Peyer's patch (tissue), 4 donors: ENCODE measurements at places on chromosomes 3 and 15. TPM values are rescaled to one million over a fixed set of nuclear protein-coding genes. Genes with fewer than 3 reads are reported as not detected.
A peak's percentile ranks its signal among the peaks of the same experiment; 100 is the strongest.

DNA sequence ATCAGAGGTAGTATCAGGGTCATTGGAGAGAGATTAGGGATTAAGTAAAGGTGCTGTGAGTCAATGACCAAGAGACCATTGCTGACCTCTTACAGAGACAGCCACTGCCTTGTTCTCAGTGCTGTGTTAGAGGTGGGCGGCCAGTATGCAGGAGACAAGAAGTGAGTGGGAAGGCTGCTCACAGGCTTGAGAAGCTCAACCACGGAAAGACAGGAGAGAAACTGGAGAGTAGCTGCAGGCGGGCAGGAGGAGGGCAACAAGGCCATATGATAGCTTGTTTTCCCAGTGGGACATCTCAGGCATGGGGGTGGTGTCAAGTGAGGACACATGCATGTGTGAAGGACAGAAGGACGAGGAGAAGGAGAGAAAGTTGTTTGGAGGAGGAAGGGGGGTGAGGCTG lies 237.3 kb downstream of the PDCD6IP start:
- H3K36me3 ChIP-seq: no peaks in the 10 kb centered on the region
- no peak for DNase-seq
- H3K4me1 ChIP-seq: no peaks in the 10 kb centered on the region
- no peaks in the 10 kb centered on the region for H3K27me3 ChIP-seq
- no peak overlapping the region for H3K27ac ChIP-seq
- no peak overlapping the region for H3K4me3 ChIP-seq

The CYP11A1 gene
- total RNA-seq: 6.6 TPM

The BUB1B gene
- total RNA-seq: 14.2 TPM

GRCh38 chr15:66858423-66859207 lies 156.6 kb downstream of the SMAD6 start:
- DNase-seq: no peak
- no peaks in the 10 kb centered on the region for H3K36me3 ChIP-seq
- H3K27me3 ChIP-seq: no peaks in the 10 kb centered on the region
- no peak overlapping the region for H3K27ac ChIP-seq
- H3K4me1 ChIP-seq: no peaks in the 10 kb centered on the region
- H3K4me3 ChIP-seq: no peak overlapping the region

The LYZL4 gene
- total RNA-seq: not detected

The ACSBG1 gene
- total RNA-seq: not detected

- no peak overlapping the region for H3K4me3 ChIP-seq
- H3K27me3 ChIP-seq: no peaks in the 10 kb centered on the region
- H3K36me3 ChIP-seq: peaks cover 9% of the 10 kb centered on the region
- DNase-seq: no peak
- H3K4me1 ChIP-seq: no peaks in the 10 kb centered on the region
These were observed 102.8 kb downstream of the RFTN1 start for GRCh38 chr3:16410659-16411058.

DNA sequence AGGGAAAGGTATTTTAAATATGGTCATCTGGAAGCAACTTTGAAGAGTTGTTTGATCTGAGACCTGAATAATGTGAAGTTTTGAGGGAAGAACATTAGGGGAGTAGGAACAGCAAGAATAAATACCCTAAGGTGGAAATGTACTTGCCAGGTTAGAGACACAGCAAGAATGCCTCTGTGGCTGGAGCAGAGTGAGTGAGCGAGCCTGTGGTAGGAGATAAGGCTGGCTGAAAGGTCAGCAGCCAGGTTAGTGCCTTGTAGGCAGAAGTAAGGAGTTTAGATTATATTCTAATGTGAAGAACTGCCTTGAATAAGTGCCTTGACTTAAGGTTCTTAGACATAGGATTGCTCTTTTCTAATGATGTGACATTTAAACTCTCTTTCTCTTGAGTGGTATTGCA lies 18.3 kb downstream of the LRRC49 start:
- H3K27me3 ChIP-seq: no peaks in the 10 kb centered on the region
- H3K4me3 ChIP-seq: no peak overlapping the region
- no peaks in the 10 kb centered on the region for H3K4me1 ChIP-seq
- no peak for DNase-seq
- no peak overlapping the region for H3K27ac ChIP-seq

- DNase-seq: no peak
- peak overlapping the region; percentile 99 for H3K4me3 ChIP-seq
- H3K27ac ChIP-seq: peak overlapping the region; percentile 88
- no peaks in the 10 kb centered on the region for H3K27me3 ChIP-seq
- H3K4me1 ChIP-seq: peaks cover 17% of the 10 kb centered on the region
- H3K36me3 ChIP-seq: no peaks in the 10 kb centered on the region
These were observed 728 bp downstream of the EIF2B5 start for GRCh38 chr3:184135911-184136260.

The CLDN11 gene
- total RNA-seq: 4.1 TPM

DNA sequence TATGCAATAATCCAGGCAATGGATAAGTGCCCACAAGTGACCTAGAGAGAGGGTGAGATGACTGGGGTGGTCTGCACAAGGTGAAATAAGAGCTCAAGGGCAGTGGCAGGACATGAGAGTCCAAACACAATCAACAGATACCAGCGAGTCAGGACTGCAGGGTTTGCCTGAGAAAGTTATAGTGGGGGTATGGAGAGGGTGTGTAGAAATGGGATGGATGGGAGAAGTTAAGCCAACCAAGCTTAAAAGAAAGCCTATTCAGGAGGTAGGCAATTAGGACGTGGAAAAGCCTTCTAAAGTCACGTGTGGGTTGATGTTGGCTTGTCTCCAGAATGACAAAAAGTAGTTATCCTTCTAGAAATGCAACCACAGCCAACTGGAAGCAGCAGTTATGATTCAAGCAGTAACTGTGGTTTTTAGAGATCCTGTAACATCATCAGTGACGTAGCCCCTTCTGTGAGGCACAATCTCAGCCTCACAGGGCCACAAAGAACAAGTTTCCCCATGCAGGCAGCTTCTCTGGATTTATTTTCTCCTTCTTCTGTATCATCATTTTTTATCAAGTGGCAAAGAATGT lies 56.1 kb downstream of the FAM174B start:
- no peak overlapping the region for H3K4me3 ChIP-seq
- no peaks in the 10 kb centered on the region for H3K27me3 ChIP-seq
- peak; percentile 2 for DNase-seq
- H3K4me1 ChIP-seq: no peaks in the 10 kb centered on the region
- H3K27ac ChIP-seq: no peak overlapping the region

DNA sequence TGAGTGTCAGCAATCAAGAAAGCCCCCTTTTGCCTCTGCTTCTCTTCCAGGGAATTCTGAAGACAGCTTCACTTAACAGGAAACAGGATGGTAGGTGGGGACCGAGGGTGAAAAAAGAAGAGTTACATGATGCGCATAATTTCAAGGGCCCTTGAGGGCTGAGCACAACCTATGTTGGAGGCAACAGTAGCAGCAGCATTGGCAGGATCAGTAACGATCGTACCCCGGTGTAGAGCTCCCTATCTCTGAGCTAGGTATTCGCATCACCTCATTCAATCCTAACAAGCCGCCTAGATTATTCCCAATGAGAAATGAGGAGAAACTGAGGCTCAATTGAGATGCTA lies 432 bp upstream of the RAD54L2 start:
- no peaks in the 10 kb centered on the region for H3K36me3 ChIP-seq
- no peak for DNase-seq
- H3K27ac ChIP-seq: peak overlapping the region; percentile 84
- H3K4me3 ChIP-seq: peak overlapping the region; percentile 87

DNA sequence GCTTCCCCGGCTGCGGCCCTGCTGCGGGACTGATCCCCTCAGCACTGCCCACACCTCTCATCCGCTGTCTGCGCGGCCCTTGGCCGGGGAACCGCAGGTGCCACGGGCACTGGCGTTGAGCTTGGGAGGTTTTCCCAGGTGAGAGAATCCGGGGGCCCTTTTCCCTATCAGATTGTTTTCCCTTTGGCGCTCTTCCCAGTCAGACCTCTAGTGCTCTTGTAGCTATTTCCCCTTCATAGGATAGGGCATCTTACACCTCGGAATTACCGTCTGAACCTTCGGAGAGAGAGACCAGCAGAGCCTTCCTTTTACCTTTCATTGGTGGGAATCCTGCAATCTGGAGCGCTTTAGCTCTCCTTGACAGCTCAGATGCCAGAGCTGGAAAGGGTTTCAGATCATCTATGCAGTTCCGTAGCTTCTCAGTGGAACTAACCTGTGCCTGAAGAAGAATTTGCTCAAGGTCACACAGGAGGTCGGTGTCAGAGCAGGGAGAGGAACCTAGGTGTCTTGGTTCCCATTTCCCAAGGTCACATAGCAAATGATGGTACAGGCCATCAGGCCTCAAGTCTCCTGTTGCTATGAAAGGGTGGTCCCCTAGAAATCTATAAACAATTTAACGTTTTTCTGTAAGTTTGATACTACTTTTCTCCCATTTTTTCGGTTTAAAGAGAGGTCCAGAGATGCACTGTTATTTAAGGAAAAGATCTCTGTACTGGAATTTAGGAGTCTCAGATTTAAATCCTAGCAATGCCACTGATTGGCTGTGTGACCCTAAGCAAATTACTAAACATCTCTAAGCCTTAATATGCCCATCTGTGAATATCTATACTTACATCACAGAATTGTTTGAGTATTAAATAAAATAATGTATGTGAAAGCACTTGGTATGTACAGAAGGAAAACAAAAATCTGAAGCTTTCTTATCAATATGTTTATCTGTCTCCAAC lies 916 bp downstream of the IDH3A start:
- H3K27ac ChIP-seq: peak overlapping the region; percentile 84
- no peaks in the 10 kb centered on the region for H3K36me3 ChIP-seq
- H3K4me1 ChIP-seq: peaks cover 30% of the 10 kb centered on the region
- H3K4me3 ChIP-seq: peak overlapping the region; percentile 98
- DNase-seq: peak; percentile 14

GRCh38 chr3:150391161-150391560 lies 16.9 kb upstream of the TSC22D2 start:
- H3K4me1 ChIP-seq: no peaks in the 10 kb centered on the region
- H3K27ac ChIP-seq: no peak overlapping the region
- no peak for DNase-seq
- H3K4me3 ChIP-seq: no peak overlapping the region

The ANKRD63 gene
- total RNA-seq: not detected

GRCh38 chr15:89376388-89376787 lies 41.8 kb upstream of the POLG start:
- no peak overlapping the region for H3K4me3 ChIP-seq
- H3K4me1 ChIP-seq: no peaks in the 10 kb centered on the region
- no peak for DNase-seq
- H3K27me3 ChIP-seq: no peaks in the 10 kb centered on the region
- H3K36me3 ChIP-seq: no peaks in the 10 kb centered on the region
- H3K27ac ChIP-seq: no peak overlapping the region

DNA sequence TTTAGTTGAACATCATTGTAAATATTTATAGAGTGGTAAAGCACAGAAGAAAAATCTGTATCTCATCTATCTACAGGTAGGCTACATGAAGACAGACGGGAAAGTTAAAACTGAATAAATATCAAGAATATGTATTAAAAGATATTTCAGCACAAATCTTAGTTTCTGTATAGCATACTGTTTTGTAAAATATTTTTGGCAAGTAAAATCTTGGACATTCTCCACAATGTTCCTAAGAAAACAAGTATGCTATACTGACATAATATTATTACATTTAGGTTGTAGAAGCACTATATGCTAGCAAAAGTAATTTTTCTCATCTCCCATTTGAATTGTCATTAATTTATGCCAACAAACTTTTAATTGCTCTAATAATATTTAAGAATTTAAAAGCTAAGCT lies 326.4 kb upstream of the ARL6 start:
- no peak for DNase-seq
- H3K4me1 ChIP-seq: no peaks in the 10 kb centered on the region
- H3K27me3 ChIP-seq: no peaks in the 10 kb centered on the region
- no peaks in the 10 kb centered on the region for H3K36me3 ChIP-seq

The MCF2L2 gene
- 0.67 TPM for total RNA-seq

DNA sequence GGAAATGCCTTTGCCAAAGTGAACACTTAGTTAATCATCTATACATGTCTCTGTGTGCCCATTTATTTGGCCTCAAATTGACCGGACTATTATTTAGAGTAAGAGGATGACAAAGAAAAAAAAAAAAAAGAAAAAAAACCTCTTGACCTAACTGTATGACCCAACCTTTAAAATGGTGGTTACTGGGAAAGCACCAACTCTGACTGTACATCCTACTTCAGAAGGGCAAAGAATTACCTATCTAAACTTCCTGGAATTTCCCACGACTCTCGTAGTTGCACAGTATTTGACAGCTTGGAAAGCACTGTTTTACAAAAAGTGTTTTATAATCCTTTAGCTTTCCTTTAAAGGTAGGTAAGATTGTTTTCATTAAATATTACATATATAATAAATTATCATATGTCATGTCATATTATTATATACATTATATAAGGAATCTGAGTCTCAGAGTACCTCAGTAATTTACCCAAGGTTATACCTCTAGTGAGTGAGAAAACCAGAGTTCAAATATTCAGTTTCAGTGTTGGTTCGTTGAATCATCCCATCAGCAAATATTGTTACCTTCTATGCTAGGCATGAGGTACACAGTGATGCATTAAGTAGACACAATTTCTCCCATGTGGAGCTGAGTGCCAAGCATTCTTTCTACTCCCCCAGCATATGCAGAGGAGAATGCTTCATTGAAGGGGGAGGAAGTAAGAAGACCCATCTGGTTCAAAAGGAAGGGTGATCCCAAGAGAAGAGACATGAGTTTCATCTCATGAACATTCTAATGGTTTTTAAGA lies 5.0 kb downstream of the BCL2A1 start:
- no peaks in the 10 kb centered on the region for H3K27me3 ChIP-seq
- no peak overlapping the region for H3K4me3 ChIP-seq
- H3K36me3 ChIP-seq: no peaks in the 10 kb centered on the region
- DNase-seq: no peak
- no peak overlapping the region for H3K27ac ChIP-seq

- DNase-seq: no peak
- H3K27ac ChIP-seq: no peak overlapping the region
- peaks cover 18% of the 10 kb centered on the region for H3K4me1 ChIP-seq
- H3K27me3 ChIP-seq: no peaks in the 10 kb centered on the region
- no peak overlapping the region for H3K4me3 ChIP-seq
- no peaks in the 10 kb centered on the region for H3K36me3 ChIP-seq
These were observed 138.4 kb downstream of the IGF1R start for GRCh38 chr15:98786717-98787116.

DNA sequence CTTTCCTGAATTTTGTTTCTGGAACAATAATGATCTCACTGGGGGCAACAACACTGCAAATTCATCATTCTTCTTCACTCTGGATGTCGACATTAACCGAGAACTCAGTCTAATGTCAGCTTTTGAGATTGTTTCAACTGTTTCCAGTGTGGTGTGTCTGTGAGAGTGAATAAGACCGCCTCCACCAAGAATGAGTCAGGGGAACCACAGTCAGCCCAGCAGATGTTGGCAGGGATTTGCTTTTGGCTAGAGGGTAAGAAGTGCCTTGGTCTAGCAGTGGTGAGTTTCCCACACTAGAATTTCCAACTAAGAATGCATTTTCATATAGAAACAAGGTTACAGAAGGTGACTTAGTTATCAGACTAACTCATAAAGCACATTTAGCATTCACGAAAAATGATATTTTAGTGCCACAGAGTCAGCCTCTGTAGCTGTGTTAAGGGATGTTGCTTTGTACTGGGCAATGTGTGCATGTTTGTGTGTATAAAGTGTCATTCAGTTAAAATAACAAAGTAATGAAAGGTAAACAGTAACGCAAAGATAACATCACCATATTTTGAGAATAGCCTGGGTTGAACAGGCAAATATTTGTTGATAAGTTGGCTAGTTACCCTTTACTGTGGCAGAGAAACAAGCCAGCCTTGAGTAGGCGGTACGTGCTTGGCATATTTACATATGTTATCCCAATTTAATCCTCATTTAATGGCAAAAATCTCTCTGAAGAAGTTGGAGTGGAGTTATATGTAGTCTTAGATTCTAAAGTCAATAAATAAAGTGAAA lies 33.8 kb downstream of the DRD3 start:
- no peaks in the 10 kb centered on the region for H3K27me3 ChIP-seq
- no peak overlapping the region for H3K4me3 ChIP-seq
- no peaks in the 10 kb centered on the region for H3K36me3 ChIP-seq
- no peak overlapping the region for H3K27ac ChIP-seq
- no peaks in the 10 kb centered on the region for H3K4me1 ChIP-seq

The CTXN2 gene
- total RNA-seq: not detected

The CFAP44 gene
- 21.6 TPM for total RNA-seq
